ENCODE measurements at places on chromosomes 13 and 19.

GRCh38 chr19:54696117-54696548, 28.1 kb upstream of the KIR3DL3 start:
- no peak for DNase-seq

GRCh38 chr19:53908935-53909415, at the start of gene CACNG7:
Gene CACNG7 (plus strand): TSS chr19:53909278. CDS start chr19:53912832, 3,554 bp downstream.
- DNase-seq: peak; percentile 10

GRCh38 chr13:47726394-47726793, 274.7 kb downstream of the SUCLA2 start:
- DNase-seq: no peak

- DNase-seq: no peak
Observed at GRCh38 chr13:113535381-113535781, 44.9 kb upstream of the DCUN1D2 start.

GRCh38 chr13:36344886-36345437, 1.2 kb downstream of the SPART start:
- DNase-seq: peak; percentile 25
